Activated CD4-positive, alpha-beta T cell treated with anti-CD3 and anti-CD28 coated beads for 36 hours (primary cell): ENCODE measurements at places on chromosomes 7 and 10. TPM values are rescaled to one million over a fixed set of nuclear protein-coding genes. Genes with fewer than 3 reads are reported as not detected.

DNA sequence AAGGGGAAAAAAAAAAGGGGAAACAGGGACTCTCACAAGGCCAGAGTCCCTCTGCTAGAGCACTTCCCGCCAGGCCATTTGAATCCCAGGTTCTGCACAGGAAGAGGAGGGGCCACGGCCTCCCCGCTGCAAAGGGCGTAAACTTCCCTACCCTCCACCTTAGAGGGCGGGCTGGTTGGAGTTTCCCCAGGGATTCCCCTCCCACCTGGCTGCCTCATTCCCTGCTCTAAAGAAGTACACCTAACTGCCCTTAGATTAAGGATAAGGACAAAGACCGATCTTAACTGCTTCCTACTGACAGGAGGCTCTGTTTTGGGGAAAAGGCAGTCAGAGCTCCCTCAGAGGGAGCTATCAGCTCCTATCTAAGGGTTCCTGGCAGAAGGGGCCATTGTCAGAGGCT lies 102.0 kb upstream of the ARMC3 start:
- peaks cover 1% of the 10 kb centered on the region for H3K27me3 ChIP-seq
- H3K4me3 ChIP-seq, result no peak overlapping the region
- H3K4me1 ChIP-seq, result no peaks in the 10 kb centered on the region
- H3K27ac ChIP-seq, result no peak overlapping the region
- no peak for DNase-seq

DNA sequence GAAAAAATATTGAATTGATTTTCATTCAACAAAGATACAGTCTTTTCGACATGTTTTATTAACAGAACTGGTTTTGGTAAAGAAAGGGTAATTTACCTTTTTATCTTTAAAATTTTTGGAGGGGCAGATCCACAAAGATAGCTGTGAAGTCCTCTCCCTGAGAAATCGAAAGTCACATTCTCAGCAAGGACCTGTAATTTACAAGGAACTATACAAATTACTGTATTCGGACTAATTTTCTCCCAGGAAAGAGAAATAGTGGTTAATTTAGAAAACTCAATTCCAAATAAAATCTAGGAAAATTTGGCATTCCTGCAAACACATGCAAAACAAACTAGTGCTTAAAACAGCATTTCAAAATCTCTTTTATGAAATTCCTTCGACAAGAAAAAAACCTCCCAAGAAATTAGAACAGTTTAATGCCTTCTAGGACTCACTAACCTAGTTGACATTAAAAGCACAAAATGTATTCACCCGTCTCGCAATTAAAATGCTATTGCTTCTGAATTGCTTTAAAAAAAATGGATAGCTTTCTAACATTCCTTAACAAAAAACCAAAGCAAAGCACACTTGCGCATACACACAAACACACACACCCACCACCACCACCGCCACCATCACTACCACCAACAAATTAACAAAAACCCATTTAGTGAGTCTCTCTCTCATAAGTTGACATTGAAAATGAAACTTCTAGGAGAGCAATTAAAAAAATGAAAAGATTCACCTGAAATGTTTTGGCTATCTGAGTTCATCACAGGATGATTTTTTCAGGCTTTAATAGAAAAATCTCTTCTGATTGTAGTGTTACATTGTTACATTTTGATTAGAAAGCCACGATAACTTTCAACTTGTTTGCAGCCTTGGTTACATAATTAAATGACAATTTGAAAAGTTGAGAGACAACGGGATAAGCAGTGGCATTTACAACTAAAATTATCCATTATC lies 4.0 kb upstream of the NKX2-3 start:
- DNase-seq, result no peak
- no peak overlapping the region for H3K4me3 ChIP-seq
- H3K27me3 ChIP-seq, result peaks cover 85% of the 10 kb centered on the region

Gene RBP4
- total RNA-seq, result not detected

- H3K27me3 ChIP-seq, result peaks cover 13% of the 10 kb centered on the region
- peaks cover 15% of the 10 kb centered on the region for H3K4me1 ChIP-seq
- H3K4me3 ChIP-seq, result no peak overlapping the region
- no peaks in the 10 kb centered on the region for H3K36me3 ChIP-seq
- no peak for DNase-seq
- H3K27ac ChIP-seq, result no peak overlapping the region
Measured at GRCh38 chr10:48494611-48495010, 110.3 kb downstream of the ARHGAP22 start.

DNA sequence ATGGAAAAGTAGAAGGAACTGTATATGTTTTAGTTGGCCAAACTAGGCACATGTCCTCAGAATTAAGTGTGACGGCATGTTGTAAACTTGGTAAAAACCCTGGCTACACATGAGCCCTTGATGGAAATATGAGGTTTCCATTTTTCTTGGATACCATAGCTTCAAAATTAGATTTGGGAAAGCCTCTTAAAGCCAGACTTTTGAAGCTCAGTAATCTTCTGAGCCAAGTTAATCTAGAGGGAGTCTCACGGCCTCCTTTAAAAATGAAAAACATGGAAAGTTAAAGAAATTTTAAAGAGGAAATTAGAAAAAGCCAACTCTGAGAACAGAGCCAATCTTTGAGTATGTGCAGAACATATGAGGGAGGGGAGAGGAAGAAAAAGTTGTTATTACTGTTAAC lies 376.0 kb downstream of the CTNNA3 start:
- no peak overlapping the region for H3K27ac ChIP-seq
- DNase-seq, result no peak
- H3K36me3 ChIP-seq, result peaks cover 2% of the 10 kb centered on the region
- no peaks in the 10 kb centered on the region for H3K4me1 ChIP-seq
- H3K4me3 ChIP-seq, result no peak overlapping the region
- peaks cover 4% of the 10 kb centered on the region for H3K27me3 ChIP-seq

GRCh38 chr7:1525409-1525808 lies 5.1 kb upstream of the MAFK start:
- no peak for DNase-seq
- H3K36me3 ChIP-seq, result no peaks in the 10 kb centered on the region

GRCh38 chr7:411677-412312 lies 107.9 kb downstream of the PDGFA start:
- H3K27me3 ChIP-seq, result no peaks in the 10 kb centered on the region
- H3K36me3 ChIP-seq, result no peaks in the 10 kb centered on the region
- no peak for DNase-seq
- no peak overlapping the region for H3K4me3 ChIP-seq
- H3K27ac ChIP-seq, result no peak overlapping the region

Gene ACTA2
- total RNA-seq, result 8.5 TPM

Gene TRIL
- not detected for total RNA-seq

DNA sequence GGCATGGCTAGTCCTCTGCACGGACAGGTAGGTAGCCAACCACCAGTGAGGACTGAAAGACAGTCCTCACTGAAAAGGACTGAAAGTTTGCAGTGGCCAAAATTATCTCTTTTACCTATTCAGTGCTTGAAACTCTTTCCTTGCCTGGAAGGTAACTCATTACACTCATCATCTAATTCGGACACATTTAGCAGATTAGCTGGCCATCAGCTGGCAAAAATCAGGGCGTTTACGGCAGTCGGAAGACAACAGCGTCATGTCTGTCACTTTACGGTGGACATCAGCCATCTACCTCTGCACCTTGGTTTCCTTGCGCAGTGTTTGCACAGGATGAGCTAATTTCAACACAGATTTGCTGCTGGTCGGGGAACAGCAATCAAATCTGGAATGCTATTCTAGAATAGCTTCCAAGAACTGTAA lies 740 bp downstream of the ANXA7 start:
- DNase-seq, result peak; percentile 63
- H3K27ac ChIP-seq, result peak overlapping the region; percentile 93
- peaks cover 53% of the 10 kb centered on the region for H3K4me1 ChIP-seq
- peak overlapping the region; percentile 94 for H3K4me3 ChIP-seq
- H3K36me3 ChIP-seq, result peaks cover 18% of the 10 kb centered on the region
